CD8-positive, alpha-beta memory T cell (primary cell): ENCODE measurements at places on chromosomes 11 and 22. TPM values are rescaled to one million over a fixed set of nuclear protein-coding genes. Genes with fewer than 3 reads are reported as not detected.

- H3K36me3 ChIP-seq: no peaks in the 10 kb centered on the region
- H3K4me1 ChIP-seq: peaks cover 54% of the 10 kb centered on the region
- peak overlapping the region; percentile 30 for H3K4me3 ChIP-seq
- DNase-seq: no peak
- H3K27ac ChIP-seq: peak overlapping the region; percentile 66
Observed at GRCh38 chr22:20463324-20464095, 25.9 kb upstream of the SCARF2 start.

DNA sequence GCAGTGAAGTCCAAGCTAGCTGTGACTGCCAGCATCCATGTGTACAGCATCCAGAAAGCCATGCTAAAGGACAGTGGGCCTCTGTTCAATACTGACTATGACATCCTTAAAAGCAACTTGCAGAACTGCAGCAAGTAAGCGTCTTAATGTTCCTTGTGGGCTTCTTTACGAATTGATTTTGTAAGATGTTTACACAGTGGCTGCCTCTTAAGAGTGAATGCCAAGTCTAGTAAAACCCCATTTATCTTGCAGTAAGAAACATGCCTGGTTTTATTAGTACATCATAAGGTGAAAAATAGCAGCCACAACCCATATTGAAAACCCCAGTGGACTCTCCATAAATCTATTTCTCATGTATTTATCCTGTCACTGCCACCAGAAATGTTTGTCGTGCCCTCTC is 20.5 kb downstream of the POLD3 start:
- H3K4me1 ChIP-seq: no peaks in the 10 kb centered on the region
- DNase-seq: no peak
- H3K27me3 ChIP-seq: no peaks in the 10 kb centered on the region
- H3K36me3 ChIP-seq: peaks cover 22% of the 10 kb centered on the region

DNA sequence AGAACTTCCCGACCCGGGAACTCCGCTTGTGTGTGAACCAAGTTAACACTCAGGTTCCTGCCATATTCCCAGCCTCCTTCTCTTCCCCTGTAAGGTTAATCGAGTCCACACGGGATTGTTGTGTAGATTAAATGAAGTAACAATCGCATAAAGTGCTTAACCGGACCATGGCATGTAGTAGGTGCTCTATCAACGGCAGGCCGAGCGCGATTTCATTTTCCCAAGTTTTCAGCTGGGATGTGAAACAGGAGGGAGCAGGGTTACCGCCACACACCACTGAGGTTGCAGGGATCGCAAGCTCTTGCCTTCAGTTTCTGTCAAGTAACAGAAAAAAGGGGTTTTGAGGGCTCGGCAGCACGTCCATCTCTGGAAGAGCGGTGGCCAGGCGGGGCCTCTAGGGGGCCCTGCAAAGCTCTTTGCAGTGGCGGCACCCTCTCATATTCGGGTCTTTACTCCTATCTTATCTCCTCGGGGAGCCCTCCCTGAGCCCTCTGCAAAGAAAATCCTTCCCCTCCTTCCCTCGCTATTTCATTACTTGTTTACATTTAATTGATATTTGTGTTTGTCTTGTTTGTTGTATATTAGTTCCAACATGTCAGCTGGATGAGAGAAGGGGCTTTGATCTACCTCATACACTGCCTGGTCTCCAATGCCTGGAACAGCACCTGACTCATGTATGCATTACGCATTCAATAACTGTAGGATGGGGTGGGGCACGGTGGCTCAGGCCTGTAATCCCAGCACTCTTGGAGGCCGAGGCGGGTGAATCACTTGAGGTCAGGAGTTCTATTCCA is 816 bp upstream of the PLEKHA7 start:
- no peak for DNase-seq
- no peaks in the 10 kb centered on the region for H3K36me3 ChIP-seq
- H3K27ac ChIP-seq: no peak overlapping the region

DNA sequence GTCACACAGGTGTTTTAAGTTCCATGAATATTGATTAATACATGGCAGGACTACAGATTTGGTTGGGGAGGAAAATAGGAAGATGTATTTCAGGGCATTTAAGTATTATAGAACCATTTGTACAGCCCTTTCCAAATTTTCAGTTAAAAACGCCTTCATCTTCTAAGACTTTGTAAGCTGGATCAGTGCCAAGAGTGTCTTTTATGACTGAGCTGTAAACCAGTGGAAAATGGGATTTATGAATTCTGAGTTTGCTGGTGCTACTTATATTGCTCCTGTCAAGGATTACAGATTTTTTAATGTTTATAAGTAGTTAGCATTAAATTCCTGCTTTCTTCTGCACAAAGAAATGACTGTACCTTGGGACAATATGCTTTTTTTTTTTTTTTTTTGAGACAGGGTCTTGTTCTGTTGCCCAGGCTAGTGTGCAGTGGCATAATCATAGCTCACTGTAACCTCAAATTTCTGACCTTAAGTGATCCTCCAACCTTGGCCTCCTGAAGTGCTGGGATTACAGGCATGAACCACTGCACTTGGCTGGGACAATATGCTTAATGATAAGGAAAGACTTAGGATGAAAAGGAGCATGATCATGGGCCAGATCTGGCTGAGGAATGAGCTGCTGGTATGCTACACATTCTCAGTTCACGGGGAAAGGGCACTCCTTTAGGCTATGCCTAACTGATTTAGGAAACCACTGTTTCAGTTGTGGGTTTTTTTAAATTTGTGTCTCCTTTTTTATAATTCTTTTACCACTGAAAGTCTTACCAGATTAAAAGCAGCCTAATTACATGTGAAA is 113.6 kb upstream of the MTNR1B start:
- no peaks in the 10 kb centered on the region for H3K4me1 ChIP-seq
- DNase-seq: no peak
- no peaks in the 10 kb centered on the region for H3K36me3 ChIP-seq
- no peaks in the 10 kb centered on the region for H3K27me3 ChIP-seq
- H3K27ac ChIP-seq: no peak overlapping the region

- H3K36me3 ChIP-seq: no peaks in the 10 kb centered on the region
- H3K27me3 ChIP-seq: no peaks in the 10 kb centered on the region
- no peak overlapping the region for H3K4me3 ChIP-seq
- peaks cover 9% of the 10 kb centered on the region for H3K4me1 ChIP-seq
Observed at GRCh38 chr11:9754010-9754471, 90.2 kb downstream of the SWAP70 start.

GRCh38 chr11:130078080-130078479 is 8.4 kb downstream of the APLP2 start:
- H3K27me3 ChIP-seq: no peaks in the 10 kb centered on the region
- no peak overlapping the region for H3K27ac ChIP-seq
- no peak for DNase-seq
- no peaks in the 10 kb centered on the region for H3K4me1 ChIP-seq

DNA sequence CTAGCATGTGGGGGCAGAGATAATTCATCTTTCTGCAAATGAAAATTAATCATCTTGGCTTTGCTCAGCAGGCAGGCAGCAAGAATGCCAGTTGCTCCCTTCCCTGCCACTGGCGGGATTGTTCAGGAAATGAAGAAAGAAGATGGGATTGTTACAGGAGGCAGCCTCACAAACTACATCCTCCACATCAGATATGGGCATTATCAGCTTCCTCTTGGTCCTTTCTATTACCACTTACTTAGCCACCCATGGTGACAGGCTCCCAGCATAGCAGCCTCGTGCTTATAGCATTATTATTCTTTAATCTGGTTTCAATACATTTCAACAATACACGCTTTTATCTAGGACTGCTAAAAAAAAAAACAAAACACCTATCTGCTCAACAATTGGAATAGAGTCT is 461.6 kb upstream of the ISX start:
- no peaks in the 10 kb centered on the region for H3K4me1 ChIP-seq
- no peak overlapping the region for H3K4me3 ChIP-seq
- H3K27me3 ChIP-seq: no peaks in the 10 kb centered on the region
- H3K27ac ChIP-seq: no peak overlapping the region

- H3K36me3 ChIP-seq: no peaks in the 10 kb centered on the region
- no peak overlapping the region for H3K4me3 ChIP-seq
- H3K27ac ChIP-seq: no peak overlapping the region
- H3K4me1 ChIP-seq: no peaks in the 10 kb centered on the region
- no peak for DNase-seq
- no peaks in the 10 kb centered on the region for H3K27me3 ChIP-seq
Observed at GRCh38 chr11:78379039-78379670, 38.5 kb downstream of the GAB2 start.

Gene KLHL35
- total RNA-seq: 0.44 TPM

Gene DEFB131B
- total RNA-seq: not detected

Gene IL17REL
- total RNA-seq: 0.29 TPM

Gene PRR5L
- 32.5 TPM for total RNA-seq

Gene CARD16
- 8.0 TPM for total RNA-seq
